ENCODE measurements at places on chromosomes 2 and 18.

DNA sequence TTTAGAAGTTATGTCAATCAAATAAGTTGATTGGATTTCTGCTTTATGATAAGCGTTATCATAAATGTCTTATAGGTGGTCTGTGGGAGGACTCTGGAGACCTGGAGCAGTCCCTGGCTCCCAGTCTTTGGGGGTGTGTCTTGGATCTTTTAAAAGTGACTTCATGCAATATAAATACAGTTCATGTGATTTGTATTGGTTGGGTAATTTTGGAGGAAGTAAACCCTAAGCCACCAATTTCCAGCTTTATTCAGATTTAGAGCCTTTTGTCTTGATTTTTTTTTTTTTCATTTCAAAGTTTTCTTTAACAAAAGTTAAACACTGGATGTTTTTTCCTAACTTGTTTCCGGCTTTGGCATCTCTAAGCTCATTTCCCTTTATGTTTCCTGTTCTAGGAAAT lies 68.8 kb downstream of the MAP4K4 start:
- no peak for DNase-seq

DNA sequence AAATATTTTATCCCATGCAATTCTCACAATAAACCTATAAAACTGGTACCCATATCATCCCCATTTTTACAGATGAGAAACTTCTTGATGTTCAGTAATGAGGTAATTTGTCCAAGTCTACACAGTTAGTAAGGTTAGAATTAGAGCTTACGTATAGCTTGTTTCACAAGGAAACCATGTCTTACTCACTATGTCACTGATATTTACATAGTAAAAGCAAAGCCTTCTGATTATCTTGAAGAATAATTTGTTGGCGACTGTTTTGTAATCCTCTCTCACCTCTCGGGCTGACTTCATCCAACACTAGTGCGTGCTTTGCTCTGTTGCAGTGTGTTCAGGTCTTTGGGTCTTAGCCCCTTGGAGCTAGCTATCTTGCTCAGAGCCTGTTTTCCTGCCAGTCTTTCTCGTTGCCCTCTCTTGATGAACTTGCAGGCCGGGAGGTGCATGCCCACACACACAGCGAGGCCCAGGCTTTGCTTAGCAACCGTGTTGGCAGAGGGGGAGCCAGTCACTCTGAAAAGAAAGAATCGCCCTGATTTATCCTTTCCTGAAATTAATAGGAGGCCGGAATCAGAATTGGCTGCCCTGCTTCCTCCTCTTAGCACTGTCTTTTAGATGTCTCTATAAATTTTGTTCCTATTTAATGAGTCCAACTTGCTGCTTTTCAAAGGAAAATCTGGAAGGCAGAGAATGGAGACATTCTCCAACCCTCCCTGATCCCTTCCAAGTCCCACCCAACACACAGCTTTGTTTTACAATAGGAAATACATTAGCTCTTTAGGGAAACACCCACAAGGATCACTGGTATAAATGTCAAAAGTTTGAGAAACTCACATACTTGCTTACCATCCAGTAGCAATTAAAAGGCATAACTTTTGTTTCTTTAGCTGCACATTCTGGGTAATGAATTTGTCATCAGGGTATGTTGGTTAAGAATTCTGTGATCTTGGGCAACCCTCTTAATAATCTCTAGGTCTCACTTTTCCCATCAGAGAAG lies 97.6 kb upstream of the SEC11C start:
- DNase-seq, result no peak

GRCh38 chr2:53183581-53183980 lies 584.0 kb upstream of the CHAC2 start:
- DNase-seq, result no peak

DNA sequence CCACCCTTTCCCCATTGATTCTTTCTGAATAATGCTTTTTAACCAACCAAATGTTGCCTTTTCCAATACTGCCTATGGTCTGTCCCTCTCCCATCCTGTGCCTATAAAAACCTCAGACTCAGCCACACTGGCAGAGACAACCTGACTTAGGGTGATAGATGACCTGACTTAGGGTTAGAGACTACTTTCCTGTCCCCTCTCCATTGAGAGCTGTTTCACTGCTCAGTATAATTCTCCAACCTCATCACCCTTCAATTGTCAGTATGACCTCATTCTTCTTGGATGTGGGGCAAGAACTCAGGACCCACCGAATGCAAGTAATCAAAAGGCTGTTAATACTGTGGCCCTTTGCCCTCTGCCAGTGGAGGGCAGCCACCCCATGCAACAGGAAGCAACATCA lies 182.3 kb upstream of the STK17B start:
- DNase-seq, result no peak

DNA sequence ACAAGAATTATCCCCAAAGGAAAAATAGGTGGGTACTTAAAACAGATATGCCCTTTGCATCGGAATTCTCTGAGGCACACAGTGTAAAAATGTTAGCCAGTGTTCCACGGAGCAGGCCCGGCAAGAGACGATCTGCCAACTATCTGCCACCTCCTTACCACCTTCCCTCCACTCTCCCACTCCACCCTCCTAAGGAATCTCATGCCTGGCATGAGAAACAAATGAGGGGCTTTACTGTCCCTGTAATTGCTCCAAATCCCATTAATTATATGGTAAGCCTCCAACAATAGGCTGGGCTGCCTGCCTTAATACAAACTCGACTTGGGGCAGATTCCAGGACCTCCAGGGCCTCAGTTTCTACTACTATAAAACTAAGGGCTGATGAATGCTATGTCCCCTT lies 102.3 kb downstream of the ZBTB7C start:
- DNase-seq, result no peak

- DNase-seq, result no peak
These were observed 64.5 kb upstream of the ADAM23 start for GRCh38 chr2:206378835-206379234.

DNA sequence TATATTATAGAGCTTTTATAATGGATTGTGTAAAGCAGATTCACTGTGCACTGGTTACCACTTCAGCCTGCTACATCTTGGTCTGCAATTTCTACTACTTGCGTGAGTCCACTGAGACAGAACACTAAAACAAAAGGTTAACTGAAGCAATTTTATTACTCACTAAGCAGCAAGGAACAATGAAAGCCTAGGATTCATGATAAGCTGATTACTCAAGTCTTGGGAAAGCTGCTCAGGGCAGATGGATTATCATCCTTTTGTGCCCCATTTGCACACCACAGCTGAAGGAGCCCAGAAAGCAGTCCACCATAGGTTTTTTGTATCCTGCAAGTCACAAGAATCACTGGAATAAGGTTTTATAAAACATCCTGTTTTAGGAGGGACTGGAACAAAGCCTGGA lies 1215.2 kb upstream of the TMEFF2 start:
- DNase-seq, result no peak

All from NCI-H187 (cell line).